ENCODE measurements at places on chromosomes 6 and 20.

DNA sequence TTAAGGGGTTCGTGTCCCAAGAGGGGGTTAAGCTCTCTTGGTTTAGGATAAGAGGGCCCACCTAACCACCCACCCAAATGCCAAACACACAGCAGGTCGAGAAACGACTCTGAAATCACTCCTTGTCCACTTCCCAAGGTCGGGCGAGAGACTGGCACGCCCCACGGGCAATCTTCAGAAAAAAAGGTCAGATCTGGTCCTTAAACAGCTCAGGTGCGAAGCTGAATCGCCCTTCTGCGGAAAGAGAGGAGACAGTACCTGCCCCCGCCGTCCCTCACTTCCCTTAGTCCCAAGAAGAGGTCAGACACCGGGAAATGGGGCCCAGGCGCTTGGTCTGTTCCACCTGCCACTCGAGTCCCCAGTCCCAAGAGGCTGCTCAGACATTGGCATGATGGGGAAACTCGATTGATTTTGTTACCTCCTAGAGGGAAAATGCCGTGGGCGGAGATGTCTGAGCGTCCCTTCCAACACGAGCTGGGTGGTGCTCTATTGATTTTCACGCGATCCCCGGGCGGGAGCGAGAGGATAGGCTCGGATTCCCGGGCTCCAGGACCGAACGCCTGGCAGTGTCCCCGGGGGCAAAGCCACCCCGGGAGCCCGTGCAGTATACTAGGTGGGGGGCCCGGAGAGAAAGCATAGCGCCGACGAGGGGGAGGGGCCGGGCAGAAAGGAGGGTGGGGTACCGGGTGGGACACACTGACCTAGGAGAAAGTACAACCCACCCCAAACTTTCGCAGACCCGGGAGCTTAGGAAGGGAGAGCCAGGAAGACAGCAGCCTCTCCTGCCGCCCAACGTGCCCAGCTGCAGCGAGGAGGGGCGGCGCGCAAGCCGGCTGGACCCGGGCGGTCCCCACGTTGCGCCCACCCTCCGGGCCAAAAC is 1.1 kb upstream of the SAMD5 start:
- no peak for DNase-seq

GRCh38 chr6:29953001-29953441 is 10.7 kb downstream of the HLA-A start:
- DNase-seq: no peak

GRCh38 chr6:70110126-70111022 is 192.5 kb downstream of the COL9A1 start:
- peak; percentile 45 for DNase-seq

DNA sequence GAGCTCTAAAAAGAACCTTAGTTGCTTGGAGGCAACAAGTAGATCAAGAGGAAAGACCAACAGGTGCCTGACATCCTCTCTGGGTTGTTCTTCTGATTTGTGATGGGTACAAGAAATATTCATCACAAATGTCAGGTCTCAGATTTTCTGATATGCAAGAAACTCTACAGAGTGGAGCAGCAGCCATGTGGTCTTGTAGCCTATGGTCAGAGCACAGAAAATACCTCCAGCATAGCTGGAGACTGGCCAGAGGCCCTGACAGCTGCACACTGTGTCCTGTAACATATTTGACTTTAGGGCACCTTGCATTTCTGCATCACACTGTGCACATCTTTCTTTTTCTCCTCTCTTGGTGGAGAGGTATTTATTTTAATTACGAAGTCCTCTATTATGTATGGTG is 116.3 kb downstream of the GMPR start:
- DNase-seq: no peak

DNA sequence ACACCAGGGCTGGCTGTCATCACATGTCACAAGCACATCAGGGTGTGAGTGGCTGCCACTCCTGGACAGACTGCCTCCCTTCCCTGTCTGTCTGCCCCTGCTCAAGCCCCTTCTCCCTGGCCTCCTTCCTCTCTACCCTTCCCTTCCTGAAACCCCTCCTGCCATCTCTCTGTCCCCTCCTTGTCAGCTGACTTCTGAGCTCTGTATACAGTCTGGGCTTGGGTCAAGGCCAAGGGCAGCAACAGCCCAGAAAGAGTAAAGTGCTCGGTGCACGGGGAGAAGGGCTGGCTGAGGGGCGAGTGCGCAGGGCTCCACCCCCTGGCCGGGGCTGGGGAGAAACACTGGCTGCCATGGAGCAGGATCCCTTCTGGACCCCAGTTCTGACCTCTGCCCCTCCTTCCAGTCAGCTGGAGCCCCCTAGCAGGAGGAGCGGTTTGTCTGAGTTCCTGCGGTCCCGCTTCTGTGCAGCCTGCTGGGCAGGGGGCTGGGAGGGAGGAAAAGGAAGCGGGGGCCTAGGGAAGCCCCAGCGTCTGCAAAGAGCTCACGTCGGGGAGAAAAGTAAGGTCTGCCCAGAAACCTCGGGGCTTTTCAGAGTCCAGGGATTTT is 2.0 kb downstream of the LKAAEAR1 start:
- no peak for DNase-seq

DNA sequence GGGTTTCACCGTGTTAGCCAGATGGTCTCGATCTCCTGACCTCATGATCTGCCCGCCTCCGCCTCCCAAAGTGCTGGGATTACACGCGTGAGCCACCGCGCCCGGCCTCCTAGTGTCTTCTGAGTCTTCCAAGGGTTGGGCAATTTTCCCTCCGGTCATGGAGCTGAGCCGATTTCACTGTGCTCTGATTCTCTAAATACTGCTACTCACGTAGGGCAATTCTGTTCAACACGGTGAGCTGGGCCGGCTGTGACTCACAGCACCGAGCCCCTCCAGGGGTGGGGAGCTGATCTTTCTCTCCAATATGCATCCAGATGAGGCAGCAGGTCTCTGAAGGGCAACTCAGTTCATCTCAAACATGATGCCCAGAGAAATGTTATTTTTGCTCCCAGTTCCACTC is 71.6 kb upstream of the CD93 start:
- DNase-seq: no peak

DNA sequence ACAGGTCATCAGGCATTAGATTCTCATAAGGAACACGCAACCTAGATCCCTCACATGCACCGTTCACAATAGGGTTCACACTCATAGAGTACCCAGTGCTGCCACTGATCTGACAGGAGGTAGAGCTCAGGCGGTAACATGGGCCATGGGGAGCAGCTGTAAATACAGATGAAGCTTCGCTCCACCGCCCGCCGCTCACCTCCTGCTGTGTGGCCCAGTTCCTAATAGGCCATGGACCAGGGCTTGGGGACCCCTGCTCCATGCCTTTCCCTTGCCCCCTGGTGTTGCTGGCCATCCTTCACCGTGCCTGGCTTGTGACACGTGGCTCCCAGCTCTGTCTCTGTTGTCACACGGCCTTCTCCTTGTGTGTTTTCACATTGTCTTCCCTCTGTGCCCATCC is 171.1 kb upstream of the JARID2 start:
- no peak for DNase-seq

GRCh38 chr6:131130554-131130940 is 4.7 kb upstream of the AKAP7 start:
- no peak for DNase-seq

DNA sequence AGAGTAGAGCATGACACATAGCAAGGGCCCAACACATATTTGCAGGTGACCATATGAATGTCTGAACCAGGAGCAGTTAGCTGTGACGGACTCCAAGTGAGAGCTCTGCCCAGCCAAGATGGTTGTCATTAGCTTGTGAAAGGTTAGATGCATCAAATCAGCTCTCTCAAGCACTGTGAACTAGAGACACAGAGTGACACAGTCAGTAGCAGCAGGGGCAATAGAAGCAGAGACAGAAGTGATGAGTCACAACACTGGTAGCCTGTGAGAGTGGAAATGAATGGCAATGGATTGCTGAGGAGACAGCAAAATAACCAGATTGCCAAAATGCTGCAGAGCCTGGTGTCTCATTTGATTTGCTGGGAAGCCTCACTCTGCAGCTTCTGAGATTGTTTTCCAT is 558.9 kb downstream of the PKHD1 start:
- no peak for DNase-seq

DNA sequence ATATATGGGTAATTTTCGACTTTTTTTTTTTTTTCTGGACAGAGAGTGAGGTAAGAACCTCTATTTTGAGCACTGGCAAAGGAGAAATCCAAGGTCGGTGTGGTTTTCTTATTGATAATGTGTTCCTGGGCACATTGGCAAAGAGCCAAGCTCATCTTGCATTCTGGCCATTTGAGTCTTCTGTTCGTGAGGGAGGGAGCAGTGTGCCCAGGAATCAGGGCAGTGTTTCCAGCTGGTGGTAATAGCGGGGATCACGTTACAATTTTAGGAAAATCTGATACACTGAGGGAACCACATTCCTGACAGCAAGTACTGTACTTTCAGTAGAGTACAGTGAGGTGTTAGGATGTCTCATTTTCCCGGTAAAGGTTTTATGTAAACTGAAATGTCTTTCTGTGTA is 442.3 kb upstream of the MAP3K7 start:
- DNase-seq: no peak

DNA sequence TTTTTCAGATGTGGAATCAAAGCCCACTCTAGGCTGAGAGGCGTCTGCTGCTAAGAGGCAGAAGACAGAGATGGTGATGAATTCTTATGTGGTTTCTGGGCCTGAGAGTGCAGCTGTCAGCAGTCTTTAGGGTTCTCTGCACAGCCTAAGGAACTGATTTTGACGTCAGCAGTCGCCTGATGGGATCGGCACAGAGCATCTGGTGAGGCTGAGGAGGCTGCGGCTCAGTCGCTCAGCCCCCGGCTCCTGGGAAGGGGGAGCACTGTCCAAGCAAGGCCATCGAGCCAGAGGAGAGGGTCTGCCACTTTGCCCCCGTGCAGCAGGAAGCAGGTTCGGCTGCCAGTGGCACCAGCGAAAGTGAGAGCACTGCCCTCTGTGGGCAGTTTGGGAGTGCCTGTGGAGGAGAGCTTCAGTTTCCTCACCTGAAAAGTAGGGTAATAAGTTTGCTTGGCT is 92.5 kb downstream of the TCP11 start:
- peak; percentile 65 for DNase-seq

- peak; percentile 83 for DNase-seq
Observed at GRCh38 chr6:9482030-9482738, 932.7 kb downstream of the TFAP2A start.

- DNase-seq: peak; percentile 49
Observed at GRCh38 chr6:87909849-87910248, 137.8 kb upstream of the SPACA1 start.

GRCh38 chr6:34562861-34563512 is 6.9 kb upstream of the SPDEF start:
- no peak for DNase-seq

DNA sequence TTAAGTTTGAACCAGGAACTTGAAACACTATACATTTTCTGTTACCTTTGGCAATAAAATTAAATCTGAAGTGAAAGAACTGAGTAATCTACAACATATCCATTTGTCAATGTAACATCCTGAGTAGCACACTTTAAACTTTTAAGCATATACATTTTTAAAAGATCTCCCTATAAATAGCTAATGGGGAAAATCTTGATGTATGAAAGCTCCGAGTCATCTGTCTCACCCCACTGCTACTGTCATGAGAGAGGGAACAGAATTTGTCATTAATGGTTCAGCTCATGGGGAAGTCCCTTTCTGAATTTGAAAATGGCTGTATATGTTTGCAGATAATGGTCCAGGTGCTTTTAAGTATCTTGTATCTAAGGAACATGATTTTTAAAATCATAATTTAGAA is 55.2 kb upstream of the NOX3 start:
- no peak for DNase-seq

DNA sequence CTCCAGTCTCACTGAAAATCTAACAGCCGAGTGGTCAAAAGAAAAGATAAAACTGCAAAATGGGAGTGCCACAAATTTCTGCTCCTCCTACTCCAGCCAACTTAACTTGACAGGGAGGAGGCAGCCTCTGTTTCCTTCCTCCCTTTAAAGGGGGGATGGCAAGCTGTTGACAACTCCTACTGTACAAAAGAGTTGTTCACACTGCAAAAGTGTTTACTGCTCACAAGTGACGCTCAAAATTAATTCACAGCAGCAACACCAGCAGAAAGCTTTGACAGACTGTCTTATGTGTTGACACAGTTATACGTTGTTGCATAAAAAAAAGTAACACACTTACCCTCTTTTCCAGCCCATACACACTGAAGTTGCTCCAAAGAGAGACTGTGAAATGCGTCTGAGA is 169.8 kb downstream of the BACH2 start:
- no peak for DNase-seq

DNA sequence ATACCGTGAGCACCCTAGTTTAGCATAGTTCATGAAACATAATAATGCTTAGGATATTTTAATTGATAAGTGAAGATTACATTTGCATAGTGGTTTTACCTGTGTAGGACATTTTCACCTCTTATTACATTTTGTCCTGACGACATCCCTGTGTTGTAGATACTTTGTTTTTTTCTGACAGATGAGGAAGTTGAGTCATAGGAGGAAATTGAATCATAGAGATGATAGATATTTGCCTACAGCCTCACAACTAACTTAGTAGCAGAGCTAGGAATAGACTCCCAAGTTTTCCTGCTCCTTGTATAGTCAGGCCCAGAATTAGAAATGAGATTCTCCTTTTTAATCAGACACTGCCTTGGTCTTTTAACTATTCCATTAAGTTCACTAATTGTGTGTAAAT is 100.5 kb upstream of the SUPT3H start:
- DNase-seq: no peak

GRCh38 chr6:131410785-131411184 is 162.2 kb upstream of the ARG1 start:
- no peak for DNase-seq

- DNase-seq: no peak
Observed at GRCh38 chr6:131890091-131890490, 61.1 kb downstream of the CCN2 start.
